ENCODE measurements at places on chromosomes 5 and 9.

DNA sequence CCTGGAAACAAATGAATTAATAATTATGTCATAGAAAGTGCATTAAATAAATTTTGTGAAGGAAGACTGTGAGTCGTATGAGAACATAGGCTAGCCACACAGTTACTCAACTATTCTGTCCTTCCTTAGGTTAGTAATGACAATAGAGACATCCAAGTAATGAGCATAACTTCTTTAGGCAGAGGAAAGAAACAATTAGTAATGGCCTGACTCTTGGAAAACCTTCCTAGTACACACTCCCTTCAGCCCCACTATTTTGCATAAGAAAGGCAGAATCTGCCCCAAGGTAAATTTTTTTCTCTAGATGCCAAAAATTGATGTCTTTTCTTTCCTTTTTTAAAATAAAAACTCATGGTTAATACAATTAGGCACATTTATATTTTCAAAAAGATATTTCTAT lies 1619.0 kb upstream of the WWC1 start:
- no peak for DNase-seq

DNA sequence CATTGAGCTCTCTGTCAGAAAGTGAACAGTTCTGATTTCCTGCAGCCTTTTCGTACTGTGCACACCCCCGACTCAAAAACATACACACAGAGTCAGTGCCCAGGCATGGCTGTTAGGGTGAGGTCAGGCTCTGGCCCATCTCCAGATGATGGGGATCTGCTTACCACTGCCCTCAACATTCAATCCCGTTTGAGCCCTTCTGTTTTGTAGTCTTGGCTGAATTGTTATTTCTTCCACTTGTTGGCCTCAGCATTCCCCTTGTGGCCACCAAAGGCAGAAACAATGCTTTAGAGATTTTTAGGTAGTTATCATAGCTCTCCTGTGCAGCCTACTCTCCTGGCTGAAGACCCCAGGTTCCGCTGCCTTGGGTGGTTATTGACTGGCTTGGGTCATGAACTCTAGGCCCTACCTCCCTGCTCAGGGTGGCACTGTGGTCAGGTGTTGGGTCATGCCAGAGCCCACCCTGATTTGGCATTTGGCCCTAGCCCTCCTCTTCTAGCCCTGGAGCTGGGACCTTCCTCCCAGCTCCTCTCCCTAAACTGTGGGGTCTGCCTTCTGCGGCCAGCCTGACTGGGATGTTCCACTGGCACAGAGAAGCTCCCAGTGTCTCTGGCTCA lies 7.8 kb upstream of the MYOZ3 start:
- no peak for DNase-seq

- DNase-seq = no peak
Observed at GRCh38 chr9:18923167-18923566, 109.8 kb downstream of the SAXO1 start.

DNA sequence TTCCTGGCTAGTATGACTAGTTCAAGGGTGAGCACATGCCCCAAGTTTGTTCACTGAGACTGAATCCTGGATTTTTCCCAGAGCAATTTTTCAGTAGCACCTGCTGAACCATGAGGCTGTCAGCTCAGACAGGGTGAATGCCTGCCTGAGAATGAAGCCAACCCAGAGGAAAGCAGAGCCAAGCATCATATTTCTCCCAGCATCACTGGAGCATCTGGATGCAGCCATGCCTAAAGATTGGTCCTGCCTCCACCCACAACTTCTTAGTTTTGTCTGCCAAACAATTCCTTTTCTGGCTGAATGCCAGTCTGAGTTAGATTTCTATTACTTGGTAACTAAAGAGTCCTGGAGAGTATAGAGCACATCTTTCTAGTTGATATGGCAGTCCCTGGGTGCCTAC lies 343.6 kb downstream of the CSNK1G3 start:
- no peak for DNase-seq

- no peak for DNase-seq
Observed at GRCh38 chr5:132000677-132001453, 10.6 kb downstream of the ACSL6 start.

GRCh38 chr5:153964191-153964879 lies 74.4 kb downstream of the FAM114A2 start:
- no peak for DNase-seq

GRCh38 chr5:112967520-112968083 lies 9.0 kb upstream of the DCP2 start:
- no peak for DNase-seq

GRCh38 chr9:99354104-99354503 lies 132.0 kb downstream of the SEC61B start:
- DNase-seq = no peak

DNA sequence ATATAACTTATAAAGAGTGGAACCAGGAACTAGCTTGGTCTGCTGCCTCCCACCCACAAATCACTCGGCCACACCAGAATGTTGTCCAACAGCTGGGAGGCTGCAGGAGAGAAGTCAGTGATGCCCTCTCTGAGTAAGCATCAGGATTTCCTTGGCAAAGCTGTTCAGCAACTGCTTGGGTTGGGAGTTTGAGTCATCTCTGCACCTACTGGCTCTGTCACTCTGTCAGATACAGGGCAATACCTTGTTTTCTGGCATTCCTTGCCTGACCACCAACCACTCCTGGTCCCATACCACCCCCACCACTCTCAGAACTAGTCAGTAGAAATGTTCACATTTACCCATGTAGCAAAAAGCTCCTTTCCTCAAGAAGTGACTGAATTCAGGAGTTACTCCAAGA lies 36.8 kb upstream of the GCNT4 start:
- no peak for DNase-seq

DNA sequence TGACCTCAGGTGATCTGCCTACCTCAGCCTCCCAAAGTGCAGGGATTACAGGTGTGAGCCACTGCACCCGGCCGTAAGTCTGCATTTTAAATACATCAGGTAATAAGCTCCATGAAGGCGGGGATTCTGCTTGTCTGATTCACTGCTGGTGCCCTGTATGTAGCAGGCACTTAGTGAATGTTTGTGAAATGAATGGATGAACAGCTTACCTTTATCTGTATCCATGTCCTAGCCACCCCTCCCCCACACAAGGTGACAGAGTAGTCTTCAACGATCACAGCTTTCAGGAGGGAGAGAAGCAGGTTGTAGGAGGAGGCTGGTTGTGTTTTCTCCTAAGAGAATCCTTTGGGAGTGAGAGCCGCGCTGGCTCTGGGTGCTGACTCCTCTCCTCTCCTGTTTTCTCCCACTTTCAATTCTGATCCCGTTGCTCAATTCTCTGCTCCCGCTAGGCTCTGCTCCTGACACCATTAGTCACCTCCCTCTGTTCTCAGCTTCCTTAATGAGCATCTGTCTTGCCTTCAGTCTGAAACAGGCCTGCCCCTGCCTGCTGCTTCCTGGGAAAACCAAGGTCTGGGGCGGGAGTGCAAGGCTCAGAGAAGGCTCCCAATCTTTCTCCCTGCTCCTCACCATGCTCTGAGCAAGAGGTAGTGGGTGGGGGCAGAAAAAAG lies 88.8 kb upstream of the CTNNA1 start:
- DNase-seq = no peak

- DNase-seq = no peak
Observed at GRCh38 chr9:34428325-34428958, 29.9 kb downstream of the FAM219A start.

- DNase-seq = no peak
Observed at GRCh38 chr5:142375944-142376411, 51.2 kb upstream of the SPRY4 start.

DNA sequence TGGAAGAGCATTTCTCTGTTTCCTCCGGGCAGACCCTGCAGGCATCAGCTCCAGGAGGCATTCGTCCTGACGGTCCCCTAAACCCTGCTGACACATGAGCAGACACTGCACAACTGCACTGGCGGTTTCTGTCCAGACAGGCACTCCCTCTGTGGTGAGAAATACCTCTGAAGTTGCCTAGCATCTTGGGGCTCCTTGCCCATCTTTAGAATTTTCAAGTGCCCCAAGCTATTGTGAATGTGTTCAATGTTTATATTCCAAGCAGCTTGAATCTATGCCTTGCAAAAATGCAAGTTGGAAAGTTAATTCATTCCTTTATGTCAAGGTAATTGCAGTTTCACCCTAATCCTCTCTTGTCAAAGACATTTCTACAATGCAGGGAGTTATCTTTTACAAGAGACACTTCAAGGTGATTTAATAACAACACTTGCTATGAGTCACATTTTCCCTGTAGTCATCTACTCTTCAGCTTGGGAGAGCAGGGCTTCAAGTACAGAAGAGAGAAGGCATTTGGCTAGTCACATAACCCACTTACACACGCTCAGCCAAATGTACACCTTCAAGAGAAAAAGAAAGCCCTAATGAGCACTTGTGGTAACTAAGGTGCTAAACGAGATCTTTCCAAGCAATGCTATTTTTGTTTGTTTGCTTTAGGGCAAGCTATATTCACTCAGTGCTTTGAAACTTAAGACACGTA lies 302.5 kb downstream of the MLLT3 start:
- no peak for DNase-seq

DNA sequence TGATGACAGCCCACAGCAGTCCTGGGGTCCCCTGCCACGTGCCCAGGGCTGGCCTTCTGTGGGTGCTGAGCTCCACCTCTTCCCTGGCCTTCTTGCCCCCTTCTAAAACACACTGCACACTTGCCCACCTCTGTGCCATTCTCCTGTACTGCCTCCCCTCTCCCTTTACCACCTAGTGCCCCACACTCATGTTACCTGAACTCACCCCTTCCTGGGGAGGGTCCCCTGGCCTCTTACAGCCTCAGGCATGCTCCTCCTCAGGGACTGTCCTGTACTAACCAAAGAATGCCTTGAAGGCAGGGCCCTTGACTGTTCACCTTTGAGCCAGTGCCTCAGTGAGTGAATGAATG lies 60.3 kb downstream of the FGF18 start:
- no peak for DNase-seq

DNA sequence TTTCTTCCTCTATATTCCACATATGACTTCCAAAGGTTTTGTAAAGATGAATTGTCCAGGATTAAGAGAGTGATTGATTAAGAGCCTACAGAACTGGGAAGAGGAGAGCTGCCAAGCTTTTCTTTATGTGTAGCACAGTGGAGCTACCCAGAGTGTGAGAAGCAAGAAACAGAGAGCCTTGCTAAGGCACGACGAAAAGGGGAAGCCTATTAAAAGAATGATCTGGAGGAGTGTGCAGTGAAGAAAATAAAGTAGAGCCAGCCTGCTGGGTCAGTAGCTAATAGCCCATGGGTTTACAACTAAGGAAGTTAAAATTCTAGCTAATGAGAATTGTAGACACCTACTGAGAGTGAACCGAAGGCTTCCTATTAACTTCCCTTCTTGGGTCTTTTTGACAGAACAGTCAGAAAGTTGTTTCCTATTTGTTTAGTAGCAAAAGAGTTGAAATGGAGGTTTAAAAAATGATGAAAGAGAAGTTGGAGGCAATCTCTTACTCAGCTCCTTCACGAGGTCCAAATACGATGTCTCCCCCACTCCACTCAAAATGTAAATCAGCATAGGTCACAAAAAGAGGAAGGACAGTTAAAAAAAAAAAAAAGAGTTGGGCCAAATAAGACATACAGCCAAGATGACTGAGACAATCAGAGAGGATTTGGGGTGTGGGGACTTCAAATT lies 957 bp upstream of the PRR16 start:
- no peak for DNase-seq

All from Panc1 (cell line).